ENCODE measurements at places on chromosomes 5 and 9.

DNA sequence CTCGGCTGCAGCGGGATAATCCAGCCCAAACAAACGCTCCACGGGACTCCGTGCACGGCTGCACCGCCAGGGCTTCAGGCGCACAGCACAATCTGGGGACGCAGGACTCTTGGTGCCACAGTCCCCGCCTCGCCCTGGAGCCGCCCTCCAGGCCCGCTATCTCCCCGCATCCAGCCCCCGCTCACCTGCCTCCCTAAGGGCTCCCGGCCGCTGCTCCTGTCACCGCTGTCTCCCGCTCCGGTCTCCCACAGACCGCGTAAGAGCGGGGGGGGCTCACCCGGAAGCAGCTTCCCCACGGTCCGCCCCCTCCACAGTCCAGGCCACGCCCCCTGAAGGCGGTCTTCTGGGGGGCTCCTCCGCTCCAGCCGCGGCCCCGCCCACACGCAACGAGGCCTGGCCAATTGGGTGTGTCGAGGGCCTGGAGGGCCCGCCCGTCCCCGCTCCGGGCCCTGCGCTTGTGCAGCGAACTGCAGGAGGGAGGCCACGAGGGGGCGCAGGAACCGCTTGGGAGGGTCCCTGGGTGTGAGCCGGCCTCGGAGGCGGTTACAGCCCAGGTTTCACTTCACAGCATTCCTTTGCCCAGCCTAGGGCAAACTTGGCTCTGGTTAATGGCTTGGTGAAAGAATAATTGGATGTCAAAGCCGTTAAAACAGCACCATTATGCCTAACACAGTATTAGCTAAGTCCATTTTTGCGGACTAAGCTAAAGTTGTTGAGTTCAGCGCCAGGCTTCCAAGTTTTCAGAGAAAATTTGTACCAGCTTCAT, at the start of gene ALAD:
TSS of gene ALAD (minus strand) at position 258 of the 766 bp plus-strand sequence. CDS start 7,725 bp downstream, outside the sequence.
- peak; percentile 99 for DNase-seq

DNA sequence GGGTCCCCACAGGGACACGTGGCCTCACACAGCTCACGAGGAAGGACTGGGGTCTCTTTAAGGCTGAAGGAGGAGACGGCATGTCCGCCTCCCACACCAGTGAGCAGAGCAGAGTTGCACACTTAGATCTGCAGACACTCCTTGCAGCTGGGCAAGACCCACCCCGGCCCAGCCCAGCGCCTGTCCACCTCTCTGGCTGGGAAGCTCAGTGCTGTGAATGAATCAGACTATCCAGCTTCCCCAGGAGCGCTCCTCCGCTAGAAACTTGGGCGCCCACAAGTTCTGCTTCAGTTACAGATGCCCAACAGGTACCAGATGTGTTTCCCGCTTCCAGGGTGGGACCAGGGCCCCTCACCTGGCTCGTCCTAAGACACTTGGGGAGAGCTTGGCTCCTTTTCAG, 78.9 kb downstream of the NSUN2 start:
- DNase-seq, result no peak

DNA sequence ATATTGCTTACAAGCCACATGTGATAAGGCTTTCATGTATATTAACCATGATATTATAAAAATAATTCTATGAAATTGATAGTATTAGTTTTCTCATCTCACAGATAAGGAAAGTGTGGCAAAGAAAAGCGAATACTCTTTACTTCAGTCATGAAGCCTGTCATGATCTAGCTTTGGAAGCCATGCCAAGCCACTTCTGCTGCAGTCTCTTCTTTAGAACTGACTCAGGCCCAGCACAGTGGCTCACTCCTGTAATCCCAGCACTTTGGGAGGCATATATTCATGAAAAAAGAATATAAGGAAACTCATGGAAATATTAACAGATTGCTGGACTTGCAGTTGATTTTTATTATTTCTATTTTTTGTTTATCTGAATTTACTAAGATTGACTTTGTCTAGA, 42.9 kb upstream of the PJA2 start:
- DNase-seq, result no peak

GRCh38 chr5:150140830-150141229, 14.8 kb downstream of the PDGFRB start:
- no peak for DNase-seq

DNA sequence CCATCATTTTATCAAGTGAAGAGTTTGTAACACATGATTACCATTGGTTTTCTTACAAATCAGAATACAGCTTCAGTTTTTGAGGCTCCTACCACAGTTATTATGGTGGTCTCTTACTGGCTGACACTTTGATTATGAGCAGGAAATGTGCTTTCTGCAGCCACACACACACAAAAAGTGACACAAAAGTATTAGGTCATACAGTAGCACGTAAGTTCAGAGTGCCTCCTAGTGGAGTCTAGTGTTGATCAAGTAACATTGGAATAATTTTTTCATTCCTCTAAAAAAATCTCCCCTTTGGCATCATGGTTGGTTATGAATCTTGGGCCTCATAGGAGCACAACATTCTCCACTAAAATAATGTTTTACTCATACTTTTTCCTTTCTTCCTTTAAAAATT, 37.6 kb downstream of the PAM start:
- no peak for DNase-seq

- no peak for DNase-seq
Observed at GRCh38 chr5:9370256-9370655, 175.6 kb downstream of the SEMA5A start.

DNA sequence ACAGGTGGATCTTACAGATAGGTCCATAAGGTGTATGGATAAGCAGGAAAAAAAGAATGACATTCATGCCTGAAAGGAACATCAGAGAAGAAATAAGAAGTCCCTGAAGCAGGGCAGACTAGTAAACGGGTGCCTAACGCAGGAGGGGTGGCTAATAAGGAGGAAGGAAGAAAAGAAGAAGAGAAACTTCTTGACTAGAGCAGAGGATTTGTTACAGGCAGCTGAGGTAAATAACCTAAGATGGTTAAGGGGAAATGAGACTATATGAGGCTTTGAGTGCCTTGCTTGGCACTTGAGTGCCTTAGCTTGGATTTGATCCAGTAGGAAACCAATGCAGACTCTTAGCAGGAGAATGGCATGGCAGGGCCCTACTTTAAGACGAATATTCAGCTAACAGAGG, 313.5 kb upstream of the PDE4D start:
- no peak for DNase-seq

DNA sequence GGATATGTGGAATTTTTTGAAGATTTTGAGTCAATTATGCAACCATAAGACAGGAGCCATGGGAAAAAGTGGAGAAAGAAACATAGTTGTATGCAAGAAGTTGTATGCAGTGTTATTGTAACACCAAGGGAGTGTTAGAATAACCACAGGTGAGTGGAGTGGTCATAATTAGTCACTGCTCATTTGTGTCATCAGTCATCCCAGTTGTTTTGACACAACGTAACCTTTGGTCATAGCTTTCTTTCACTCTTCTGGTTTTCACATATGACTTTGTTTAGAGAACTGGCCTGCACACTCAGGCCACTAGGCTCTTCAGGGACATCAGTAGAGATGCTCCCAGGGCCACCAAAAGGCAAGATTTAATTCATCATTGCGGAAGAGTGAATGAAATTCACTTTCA, 158.7 kb upstream of the HMHB1 start:
- DNase-seq, result no peak

DNA sequence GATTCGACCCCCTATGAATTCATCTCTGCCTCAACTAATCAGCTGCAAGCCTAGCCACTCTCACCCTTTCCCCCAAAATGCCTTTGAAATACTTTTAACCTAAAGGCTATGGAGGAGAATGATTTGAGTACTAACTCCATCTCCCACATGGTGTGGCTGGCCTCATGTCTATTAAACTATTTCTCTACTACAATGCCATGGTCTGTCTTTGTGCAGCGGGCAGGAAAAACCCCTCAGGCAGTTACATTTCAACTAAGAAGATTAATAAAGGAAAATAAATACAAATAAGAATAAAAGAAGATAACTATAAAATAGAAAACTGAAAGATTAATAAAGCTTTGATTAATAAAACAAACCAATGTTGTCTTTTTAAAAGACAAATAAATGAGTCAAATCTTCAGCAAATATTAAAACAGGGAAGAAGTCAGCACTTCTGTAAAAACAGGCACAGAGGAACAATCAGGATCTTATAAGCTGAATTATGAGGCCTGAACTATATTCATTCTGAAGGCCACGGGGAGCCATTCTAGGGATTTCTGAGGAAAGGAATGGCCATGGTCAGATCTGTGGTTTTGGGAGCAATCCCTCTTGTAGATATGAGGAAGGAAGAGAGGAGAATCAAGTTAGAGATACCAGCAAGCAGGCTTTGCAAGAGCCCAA, 116.1 kb upstream of the SLC12A2 start:
- no peak for DNase-seq

DNA sequence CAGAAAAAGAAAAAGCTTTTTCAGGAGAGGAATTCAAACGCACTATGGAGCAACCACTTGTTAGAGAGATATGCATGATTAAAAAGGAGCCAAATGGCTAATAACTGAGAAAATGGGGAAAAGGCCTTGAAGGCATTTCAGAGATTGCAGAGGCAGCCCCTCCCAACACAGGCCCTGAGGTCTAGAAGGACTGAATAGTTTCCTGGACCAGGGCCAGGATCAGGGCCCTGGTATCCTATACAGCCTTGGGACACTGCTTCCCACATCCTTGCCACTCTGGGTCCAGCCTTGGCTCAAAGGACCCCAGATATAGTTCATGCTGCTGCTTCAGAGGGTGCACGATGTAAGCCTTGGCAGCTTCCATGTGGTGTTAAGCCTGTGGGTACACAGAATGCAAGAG, 20.7 kb upstream of the FEM1C start:
- no peak for DNase-seq

GRCh38 chr5:101878190-101878589, 417.9 kb downstream of the SLCO4C1 start:
- DNase-seq, result no peak

GRCh38 chr5:154593071-154593470, 115.0 kb upstream of the HAND1 start:
- no peak for DNase-seq

GRCh38 chr9:132541870-132542830, 40.3 kb upstream of the BARHL1 start:
- DNase-seq, result no peak

DNA sequence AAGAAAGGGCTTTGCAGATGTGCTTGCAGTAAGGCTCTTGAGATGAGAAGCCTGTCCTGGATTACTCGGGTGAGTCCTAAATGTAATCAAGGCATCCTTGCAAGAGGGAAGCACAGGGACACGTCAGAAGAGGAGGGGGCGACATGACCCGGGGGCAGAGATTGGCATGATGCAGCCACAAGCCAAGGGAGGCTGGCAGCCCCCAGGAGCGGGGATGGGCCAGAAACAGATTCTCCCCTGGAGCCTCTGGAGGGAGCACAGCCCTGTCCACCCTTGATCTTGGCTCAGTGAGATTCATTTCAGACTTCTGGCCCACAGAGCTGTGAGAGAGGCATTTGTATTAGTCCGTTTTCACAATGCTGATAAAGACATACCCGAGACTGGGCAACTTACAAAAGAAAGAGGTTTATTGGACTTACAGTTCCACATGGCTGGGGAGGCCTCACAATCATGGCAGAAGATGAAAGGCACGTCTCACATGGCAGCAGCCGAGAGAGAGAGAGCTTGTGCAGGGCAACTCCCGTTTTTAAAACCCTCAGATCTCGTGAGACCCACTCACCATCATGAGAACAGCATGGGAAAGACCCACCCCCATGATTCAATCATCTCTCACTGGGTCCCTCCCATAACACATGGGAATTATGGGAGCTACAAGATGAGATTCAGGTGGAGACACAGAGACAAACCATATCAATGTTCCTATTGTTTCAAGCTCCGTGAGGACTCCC, 76.1 kb downstream of the ADAMTS2 start:
- DNase-seq, result no peak

DNA sequence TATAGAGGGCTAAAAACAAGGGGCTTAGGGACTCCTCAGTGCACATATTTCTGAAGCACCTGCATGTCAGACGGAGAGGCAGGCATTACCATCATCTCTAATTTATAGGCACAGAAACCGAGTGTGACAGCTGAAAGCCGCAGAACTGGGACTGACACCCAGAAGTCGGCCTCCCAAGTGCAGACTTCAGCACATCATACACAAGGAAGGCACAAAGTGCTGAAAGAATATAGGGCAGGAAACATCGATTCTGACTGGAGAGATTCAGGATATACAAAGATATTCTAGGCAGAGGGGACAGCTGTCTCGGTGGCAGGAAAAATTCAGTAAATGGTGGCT, 11.2 kb downstream of the MRPS27 start:
- no peak for DNase-seq

DNA sequence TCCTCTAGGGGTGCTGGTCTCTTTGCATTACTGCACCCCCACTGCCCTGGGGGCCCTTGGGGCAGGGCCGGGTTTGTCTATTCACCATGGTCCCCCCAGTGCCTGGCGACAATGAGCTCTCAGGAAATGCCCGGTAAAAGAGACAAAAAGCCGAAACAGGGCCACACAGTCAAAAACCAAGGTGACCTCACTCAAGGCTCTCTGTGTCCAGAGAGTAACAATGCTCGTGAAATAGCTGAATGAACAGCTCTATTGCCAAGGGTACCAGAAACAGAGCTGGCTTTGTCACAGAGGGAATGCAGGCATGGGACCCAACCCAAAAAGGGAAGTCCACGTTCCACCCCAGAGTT, 16.0 kb downstream of the SH3PXD2B start:
- no peak for DNase-seq

DNA sequence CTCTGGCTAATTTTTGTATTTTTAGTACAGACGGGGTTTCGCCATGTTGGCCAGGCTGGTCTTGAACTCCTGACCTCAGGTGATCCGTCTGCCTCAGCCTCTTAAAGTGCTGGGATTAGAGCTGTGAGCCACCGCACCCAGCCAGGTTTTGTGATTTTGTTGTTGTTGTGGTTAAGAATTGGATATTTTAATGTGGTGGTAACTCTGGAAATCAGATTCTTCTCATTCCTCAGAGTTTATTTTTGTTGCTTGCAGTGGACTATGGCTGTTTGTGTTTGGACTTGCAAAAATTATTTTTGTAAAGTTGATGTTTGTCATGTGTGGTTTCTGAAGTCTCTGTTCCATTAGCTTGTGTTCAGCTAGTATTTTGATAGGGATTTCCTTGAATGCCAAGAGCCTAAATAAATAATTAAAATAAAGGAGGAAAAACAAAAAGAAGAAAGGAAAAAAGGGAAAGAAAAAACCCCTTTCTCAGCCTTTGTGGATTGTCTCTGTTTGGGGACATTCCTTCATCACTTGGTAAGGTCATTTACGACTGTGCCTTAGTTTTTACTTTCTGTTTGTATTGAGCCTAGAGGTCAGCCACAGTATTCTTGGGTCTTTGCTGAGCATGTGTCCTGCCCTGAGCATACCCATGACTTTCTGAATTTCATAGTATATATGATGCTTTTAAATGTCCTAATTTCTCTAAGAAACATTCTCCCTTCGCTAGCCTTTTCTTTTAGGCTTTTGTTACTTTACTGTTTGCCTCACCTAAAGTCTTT, 37.3 kb downstream of the PBX3 start:
- DNase-seq, result no peak

All from stimulated activated CD8-positive, alpha-beta memory T cell treated with anti-CD3 and anti-CD28 coated beads, Interleukin-15, amount 100 ng/mL, for 48 hours (primary cell).